ENCODE measurements at places on chromosomes 2 and 18.

DNA sequence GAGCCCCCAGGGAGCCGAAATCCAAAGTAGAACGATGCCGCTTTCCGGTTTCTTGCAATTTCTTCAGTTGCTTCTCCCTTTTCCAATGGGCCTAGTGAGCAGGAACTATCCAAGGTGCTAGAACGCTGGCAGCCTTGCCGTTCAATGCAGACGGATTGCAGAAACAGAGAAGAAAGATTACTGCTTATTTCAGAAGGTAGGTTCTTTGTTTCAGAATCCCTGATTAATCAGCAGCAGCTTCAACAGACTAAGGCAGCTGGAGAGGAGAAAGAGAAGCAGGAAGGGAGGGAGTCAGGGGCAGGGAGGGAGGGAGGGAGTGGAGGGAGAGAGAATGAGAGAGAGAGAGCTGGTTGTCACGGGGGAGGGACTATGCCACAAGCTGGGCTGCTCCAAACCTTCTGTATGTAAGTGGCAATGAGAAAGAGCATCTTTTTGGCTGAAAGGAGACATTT is 576 bp downstream of the NYAP2 start:
- DNase-seq = no peak

- no peak for DNase-seq
Observed at GRCh38 chr2:39706312-39706711, 40.6 kb downstream of the TMEM178A start.

GRCh38 chr2:176159663-176160250 is 2.6 kb downstream of the HOXD3 start:
- no peak for DNase-seq

DNA sequence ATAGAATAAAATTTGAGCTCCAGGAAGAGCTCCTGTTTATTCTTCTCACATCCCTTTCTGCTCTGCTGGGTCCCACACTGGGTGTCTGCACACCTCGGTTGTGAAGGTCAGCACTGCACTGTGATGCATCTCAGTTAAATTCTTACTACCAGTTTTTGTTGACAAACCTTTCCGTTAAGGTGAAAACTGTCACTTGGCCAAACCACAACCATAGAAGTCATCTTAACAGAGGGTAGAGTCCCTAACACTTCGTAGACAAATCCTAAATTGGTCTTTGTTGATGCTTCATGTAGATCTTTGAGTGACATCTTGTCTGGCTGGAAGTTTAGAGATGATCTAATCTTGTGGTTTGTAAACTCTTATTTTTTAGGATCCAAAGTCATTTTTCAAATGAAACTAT is 167.4 kb upstream of the MAP3K20 start:
- DNase-seq = no peak

GRCh38 chr2:100071335-100072043 is 70.9 kb downstream of the AFF3 start:
- DNase-seq = no peak

- DNase-seq = no peak
Observed at GRCh38 chr2:147374423-147374811, 470.4 kb upstream of the ACVR2A start.

GRCh38 chr2:178306352-178307073 is 112.2 kb downstream of the OSBPL6 start:
- no peak for DNase-seq

DNA sequence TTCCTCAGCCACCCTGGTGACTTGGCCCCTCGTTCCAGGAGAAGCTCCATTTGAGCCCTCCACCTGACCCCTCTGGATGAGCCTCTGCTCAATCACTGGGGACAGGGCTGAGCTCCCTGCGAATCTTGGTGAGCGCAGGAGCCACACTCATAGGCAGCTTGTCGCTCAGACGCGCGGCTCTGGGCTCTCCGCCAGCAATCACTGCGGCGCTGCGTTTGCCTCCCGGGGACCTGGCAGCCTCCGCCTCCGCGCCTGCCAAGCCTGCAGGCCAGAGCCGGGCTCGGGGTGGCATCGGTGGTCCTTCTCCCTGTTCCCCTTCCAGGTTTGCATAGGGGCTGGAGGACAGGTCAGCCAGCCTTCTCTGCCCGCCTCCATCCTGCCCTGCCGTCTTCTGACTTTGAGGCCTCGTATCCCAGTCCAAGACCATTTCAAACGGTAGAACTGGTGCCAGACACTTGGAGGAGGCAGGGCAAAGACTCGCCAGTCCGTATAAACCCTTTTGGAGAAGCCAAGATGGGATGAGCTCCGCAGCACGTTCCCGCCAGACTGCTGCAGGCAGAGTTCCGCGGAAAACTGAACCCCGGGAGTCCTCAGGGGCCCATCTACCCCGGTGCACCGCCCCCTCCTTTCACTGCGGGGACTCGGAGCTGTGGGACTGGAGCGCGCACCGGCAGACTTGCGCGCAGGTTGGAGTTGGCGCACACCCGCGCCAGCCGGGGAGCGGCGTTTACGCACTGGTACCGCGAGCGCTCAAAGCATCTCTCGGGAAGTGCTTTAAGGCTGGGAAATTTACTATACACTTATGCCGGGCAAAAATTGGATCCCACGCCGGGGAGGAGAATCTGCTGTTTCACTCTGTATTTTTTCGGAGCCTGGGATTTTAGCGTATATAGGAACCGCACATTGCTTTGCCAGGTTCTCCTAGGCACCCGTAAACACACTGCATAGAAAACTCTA is 1.1 kb upstream of the TACR1 start:
- DNase-seq = no peak

- peak; percentile 46 for DNase-seq
Observed at GRCh38 chr2:86221066-86221684, 21.9 kb downstream of the MRPL35 start.

GRCh38 chr18:57294547-57294946 is 57.8 kb upstream of the ST8SIA3 start:
- no peak for DNase-seq

- peak; percentile 33 for DNase-seq
Observed at GRCh38 chr2:25419678-25420242, 78.0 kb upstream of the DNMT3A start.

- no peak for DNase-seq
Observed at GRCh38 chr2:168825126-168825525, 22.7 kb downstream of the NOSTRIN start.

DNA sequence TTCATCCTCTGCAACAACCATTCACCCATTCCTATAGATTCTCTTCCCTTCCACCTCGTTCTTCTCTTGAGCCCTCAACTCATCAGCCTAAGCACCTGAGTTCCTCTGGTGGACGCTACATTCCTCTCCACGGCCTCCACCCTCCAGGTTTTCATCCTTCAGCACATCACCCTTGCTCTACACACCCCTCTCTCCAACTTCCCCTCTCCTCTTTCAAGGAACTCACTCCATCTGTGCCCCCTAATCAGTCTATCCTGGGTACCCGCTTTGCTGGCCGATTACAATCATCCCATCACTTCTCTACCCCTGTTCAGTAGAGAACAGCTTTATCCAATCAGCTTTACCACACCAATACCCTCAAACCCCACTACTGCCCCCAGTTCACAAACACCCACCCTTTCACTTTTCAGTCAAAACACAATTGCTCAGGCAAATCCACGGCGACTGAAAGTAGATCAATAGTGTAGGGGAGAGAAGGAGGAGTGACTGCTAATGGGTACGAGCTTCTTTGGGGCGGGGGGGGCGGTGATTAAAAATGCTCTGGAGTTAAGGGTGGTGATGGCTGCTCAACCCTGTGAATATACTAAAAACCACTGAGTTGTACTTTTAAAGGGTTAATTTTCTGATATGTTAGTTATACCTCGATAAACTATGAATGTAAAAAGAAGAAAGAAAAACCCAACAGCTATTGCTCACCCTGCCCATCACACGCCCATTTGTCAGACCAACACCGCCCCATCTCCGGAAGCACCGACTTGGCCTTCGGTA is 857 bp downstream of the DYM start:
- DNase-seq = no peak

GRCh38 chr18:28469946-28470345 is 293.0 kb upstream of the CDH2 start:
- DNase-seq = no peak

DNA sequence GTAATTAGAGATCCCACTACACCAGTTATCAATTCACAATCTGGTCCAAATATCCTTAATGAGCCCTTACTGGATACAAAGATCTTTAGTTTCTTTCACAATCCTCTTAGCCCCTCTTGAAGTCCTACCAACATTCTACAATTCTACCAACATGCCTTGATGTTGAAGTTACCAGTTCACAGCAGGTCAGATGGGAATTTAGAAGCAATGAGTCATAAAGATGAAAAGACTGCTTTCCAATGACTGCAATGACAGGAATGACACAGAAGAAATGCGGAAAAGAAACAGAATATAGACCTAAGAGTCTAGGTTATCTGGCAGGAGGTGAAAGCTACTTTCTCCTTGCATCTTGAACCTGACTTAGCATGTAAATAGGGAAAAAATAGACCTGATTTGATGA is 24.5 kb downstream of the RTTN start:
- no peak for DNase-seq

DNA sequence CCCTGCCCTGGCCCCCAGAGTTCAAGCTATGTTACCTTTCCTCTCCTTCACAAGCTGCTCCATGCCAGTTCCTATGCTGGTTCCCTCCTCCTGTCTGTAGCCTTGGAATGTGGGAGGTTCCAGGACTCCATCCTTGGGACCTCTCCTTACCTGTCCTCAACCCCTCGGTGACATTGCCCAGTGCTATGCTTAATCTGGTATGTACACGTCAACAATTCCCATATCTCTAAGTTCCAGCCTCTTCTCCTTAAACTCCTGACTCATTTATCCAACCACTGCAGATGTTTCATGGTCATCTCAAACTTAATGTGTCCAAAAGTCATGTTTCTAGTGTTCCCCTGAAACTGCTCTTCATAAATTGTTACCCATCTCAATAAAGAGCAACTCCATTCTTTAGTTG is 160.8 kb downstream of the TNS1 start:
- no peak for DNase-seq

- no peak for DNase-seq
Observed at GRCh38 chr18:79553154-79553553, 126.4 kb upstream of the CTDP1 start.

DNA sequence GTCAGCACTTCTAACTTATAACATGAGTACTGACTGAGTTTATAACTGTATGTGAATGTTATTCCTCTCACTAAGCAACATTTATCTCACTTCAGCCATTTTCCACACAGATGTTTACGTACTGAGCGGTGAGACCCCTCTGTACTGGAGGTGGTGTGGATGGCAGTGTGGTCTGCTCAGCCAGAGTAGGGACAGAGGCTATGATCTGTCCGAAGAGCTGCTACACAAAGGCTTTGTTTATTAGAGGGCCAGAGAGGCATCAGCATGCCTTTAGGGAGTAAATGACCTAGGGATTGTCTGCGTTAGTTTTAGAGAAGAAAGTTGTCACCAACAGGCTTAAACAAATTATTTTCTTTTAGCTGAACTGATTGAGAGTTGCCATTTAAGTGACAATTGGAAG is 23.2 kb upstream of the TACR1 start:
- no peak for DNase-seq

- no peak for DNase-seq
Observed at GRCh38 chr2:60679036-60679780, 76.9 kb upstream of the PAPOLG start.

- no peak for DNase-seq
Observed at GRCh38 chr2:109178968-109179367, 50.0 kb downstream of the SH3RF3 start.

DNA sequence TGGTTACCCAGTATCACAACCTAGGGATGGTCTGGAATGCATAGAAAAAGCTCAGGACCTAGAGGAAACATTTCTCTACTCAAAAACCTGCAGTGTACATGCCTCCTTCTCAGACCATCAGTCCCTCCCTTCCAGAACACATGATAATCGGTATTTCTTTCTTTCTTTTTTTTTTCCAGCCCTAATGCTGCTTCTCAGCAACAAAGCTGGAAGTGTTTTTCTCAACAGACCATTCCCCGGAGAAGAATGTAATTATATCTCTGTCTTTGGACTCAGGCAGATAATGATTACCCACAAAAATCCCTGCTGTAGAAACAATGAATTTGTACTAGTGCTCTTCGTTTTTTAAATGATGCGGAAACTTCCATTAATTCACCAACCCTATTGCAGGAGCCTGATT is 44.1 kb upstream of the NDUFV2 start:
- DNase-seq = no peak

GRCh38 chr2:70688427-70688826 is 79.6 kb downstream of the ADD2 start:
- no peak for DNase-seq
